ENCODE measurements at places on chromosomes 12 and 14.
A peak's percentile ranks its signal among the peaks of the same experiment; 100 is the strongest.

DNA sequence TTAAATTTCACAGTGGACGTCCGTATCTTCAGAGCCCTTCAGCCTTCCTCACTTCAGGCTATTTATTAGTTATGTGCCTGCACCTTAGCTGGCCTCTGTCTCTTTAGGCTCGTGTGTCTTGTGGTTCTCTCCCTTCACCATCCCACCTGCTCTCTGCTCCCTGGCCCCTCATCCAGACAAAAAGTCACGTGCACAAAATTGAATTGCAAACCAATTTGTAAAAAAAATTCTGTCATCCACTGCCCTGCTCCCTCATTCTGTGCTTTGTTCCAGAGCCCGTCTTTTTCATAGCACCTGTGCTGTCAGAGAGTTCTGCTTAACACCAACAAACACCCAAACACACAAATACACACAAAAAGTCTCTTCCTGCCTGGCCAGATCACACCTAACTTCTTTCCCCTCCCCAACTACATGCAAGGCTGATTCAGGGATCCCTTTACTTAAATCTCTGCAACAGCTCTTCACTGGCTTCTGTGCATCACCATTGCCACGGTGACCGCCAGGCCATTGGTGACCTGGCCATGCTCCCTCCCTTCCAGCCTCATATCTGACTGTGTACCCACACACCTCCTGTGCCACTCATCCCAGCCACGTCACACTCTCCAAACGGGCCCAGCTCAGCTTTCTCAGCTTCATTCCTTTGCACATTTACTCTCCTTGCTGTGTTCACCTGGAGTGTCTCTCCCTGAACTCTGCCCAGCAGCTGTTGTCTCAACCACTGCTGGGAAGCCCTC is 205.7 kb downstream of the TTC8 start:
- no peak for DNase-seq

DNA sequence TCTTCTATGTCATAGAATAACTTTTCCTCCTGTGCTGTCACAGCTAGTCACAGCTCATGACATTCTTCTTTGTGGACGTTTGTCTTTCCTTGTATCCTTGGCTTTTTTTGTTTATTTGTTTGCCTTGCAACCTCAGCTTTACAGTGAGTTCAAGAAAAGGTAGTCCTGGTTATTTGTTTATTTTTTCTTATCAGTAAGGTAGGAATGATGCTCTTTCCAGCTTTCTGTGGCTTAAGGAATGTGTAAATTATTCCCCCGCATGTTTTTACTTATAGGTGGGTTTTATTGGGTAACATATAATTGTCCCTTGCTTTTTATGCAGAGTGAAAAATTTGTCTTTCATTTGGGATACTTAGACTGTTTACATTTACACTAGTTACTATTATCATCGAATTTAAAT is 1673.6 kb upstream of the FLRT2 start:
- no peak for DNase-seq

- DNase-seq, result no peak
These were observed 79.5 kb downstream of the WASHC3 start for GRCh38 chr12:101982307-101982706.

- no peak for DNase-seq
These were observed 4.3 kb downstream of the RNASE1 start for GRCh38 chr14:20798318-20798717.

DNA sequence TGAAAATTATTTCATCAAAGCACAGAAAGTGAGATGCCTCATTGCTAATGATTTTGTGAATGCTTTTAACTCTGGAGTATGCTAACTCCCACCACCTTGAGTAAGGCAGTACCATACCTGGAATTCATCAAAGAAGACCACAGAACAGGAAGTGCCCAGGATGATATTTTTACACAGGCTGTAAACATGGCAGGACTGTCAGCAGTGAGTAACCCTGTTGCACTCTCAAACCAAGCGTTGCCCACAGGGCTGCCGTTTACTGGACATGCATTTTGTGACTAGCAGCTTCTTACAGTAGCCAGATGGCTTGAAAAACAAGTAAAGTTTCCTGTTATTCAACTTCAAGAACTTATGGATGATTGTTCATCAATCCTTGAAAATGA is 42.4 kb downstream of the RALGAPA1 start:
- DNase-seq, result no peak

GRCh38 chr12:118033902-118034301 is 17.4 kb downstream of the RFC5 start:
- DNase-seq, result no peak

DNA sequence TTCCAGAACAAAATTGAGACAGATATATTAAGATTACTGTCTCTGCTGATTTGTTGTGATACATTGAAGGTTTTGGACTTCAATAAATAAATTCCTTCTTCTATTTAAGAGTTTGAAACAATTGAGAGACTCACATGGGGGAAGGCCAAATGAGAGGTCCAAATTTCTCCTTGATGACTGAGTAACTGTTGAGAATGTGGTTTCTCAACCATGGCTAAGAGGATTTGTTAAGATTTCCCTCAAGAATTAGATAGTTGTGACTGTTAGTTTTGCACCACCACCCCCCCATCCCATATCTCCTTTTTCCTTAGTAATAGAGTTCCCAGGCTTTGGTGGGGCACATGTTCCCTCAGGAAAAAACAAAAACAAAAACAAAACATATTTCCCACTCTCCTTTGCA is 47.7 kb upstream of the IGF1 start:
- no peak for DNase-seq

GRCh38 chr12:1117970-1118563 is 127.0 kb downstream of the ERC1 start:
- peak; percentile 75 for DNase-seq
